ENCODE measurements at places on chromosomes 12 and 14. TPM values are rescaled to one million over a fixed set of nuclear protein-coding genes. Genes with fewer than 3 reads are reported as not detected.

- DNase-seq = peak; percentile 63
Measured at GRCh38 chr14:52922656-52923055, 28.2 kb downstream of the FERMT2 start.

The SLC17A8 gene
- total RNA-seq = not detected

GRCh38 chr12:79983492-79983891 is 48.6 kb upstream of the PPP1R12A start:
- no peak for DNase-seq

DNA sequence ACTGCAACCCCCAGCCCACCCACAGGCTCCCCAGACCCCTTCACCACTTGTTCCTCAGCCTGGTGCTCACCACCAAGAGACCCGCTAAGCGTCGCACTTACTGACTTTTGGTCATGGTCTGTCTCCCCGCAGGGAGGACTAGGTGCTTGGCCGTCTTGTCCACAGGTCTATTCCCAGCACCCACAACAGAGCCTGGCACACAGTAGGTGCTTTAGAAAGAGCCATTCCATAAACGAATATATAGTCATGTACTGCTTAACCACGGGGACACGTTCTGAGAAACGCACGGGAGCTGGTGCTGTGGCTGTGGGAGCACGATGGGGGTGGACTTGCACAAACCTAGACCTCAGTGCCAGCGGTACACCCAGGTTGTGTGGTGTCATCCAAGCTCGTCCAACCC is 34.0 kb downstream of the NCOR2 start:
- no peak for DNase-seq

GRCh38 chr12:56128670-56129205 is 671 bp downstream of the ESYT1 start:
- DNase-seq = no peak

The PTCSC3 gene
- total RNA-seq = not detected

- DNase-seq = no peak
Measured at GRCh38 chr12:45292486-45293195, 76.7 kb downstream of the ANO6 start.

Data from epithelial cell of proximal tubule (primary cell).